ENCODE measurements at places on chromosomes 1 and 21. TPM values are rescaled to one million over a fixed set of nuclear protein-coding genes. Genes with fewer than 3 reads are reported as not detected.

The SLFNL1 gene
- 1.1 TPM for polyA plus RNA-seq

The PTGFR gene
- polyA plus RNA-seq = 0.25 TPM

The OR2L5 gene
- polyA plus RNA-seq = not detected

The OR6K3 gene
- polyA plus RNA-seq = 0.10 TPM

The CALML6 gene
- polyA plus RNA-seq = 0.65 TPM

The PROX1 gene
- 8.5 TPM for polyA plus RNA-seq

The GPR157 gene
- 1.4 TPM for polyA plus RNA-seq

The LIPI gene
- polyA plus RNA-seq = 0.38 TPM

The NPHS2 gene
- 420 TPM for polyA plus RNA-seq

The SLC9A1 gene
- 28.2 TPM for polyA plus RNA-seq

The NDC1 gene
- 38.9 TPM for polyA plus RNA-seq

The KIAA1614 gene
- polyA plus RNA-seq = 7.2 TPM

The FAM167B gene
- polyA plus RNA-seq = 5.8 TPM

The MIXL1 gene
- 0.23 TPM for polyA plus RNA-seq

The DISP1 gene
- 17.2 TPM for polyA plus RNA-seq

The HMGN2 gene
- polyA plus RNA-seq = 1,264 TPM

The SYTL1 gene
- 7.6 TPM for polyA plus RNA-seq

The BCAR3 gene
- polyA plus RNA-seq = 26.6 TPM

The SPRR1A gene
- polyA plus RNA-seq = not detected

The TSACC gene
- 1.2 TPM for polyA plus RNA-seq

The C1orf87 gene
- polyA plus RNA-seq = 0.28 TPM

The CHTOP gene
- 149 TPM for polyA plus RNA-seq

The CENPS gene
- polyA plus RNA-seq = 35.7 TPM

The DUSP23 gene
- polyA plus RNA-seq = 20.3 TPM

The SPRR3 gene
- not detected for polyA plus RNA-seq

The FAM151A gene
- 32.2 TPM for polyA plus RNA-seq

The GOLT1A gene
- polyA plus RNA-seq = 3.5 TPM

The MAD2L2 gene
- 35.7 TPM for polyA plus RNA-seq

The LRP8 gene
- 6.9 TPM for polyA plus RNA-seq

The ANGPTL1 gene
- polyA plus RNA-seq = 4.0 TPM

The LCE1F gene
- not detected for polyA plus RNA-seq

The ELAVL4 gene
- polyA plus RNA-seq = 3.2 TPM

The GPR52 gene
- polyA plus RNA-seq = not detected

The PLA2G2F gene
- polyA plus RNA-seq = 0.37 TPM

The CHI3L2 gene
- 0.20 TPM for polyA plus RNA-seq

The CCSAP gene
- polyA plus RNA-seq = 11.2 TPM

The RUNX1 gene
- polyA plus RNA-seq = 3.0 TPM

The ADAM30 gene
- polyA plus RNA-seq = not detected

The SPATA21 gene
- polyA plus RNA-seq = 0.40 TPM

The SLC37A1 gene
- 8.0 TPM for polyA plus RNA-seq

The TDRKH gene
- polyA plus RNA-seq = 8.8 TPM

The ADCY10 gene
- 0.83 TPM for polyA plus RNA-seq

Measured in left kidney (tissue), 8 donors.